ENCODE measurements at places on chromosomes 4 and X.

- DNase-seq, result no peak
Observed at GRCh38 chr4:85426366-85426765, 48.6 kb upstream of the ARHGAP24 start.

- no peak for DNase-seq
Observed at GRCh38 chr4:95027905-95028618, 270.3 kb downstream of the BMPR1B start.

DNA sequence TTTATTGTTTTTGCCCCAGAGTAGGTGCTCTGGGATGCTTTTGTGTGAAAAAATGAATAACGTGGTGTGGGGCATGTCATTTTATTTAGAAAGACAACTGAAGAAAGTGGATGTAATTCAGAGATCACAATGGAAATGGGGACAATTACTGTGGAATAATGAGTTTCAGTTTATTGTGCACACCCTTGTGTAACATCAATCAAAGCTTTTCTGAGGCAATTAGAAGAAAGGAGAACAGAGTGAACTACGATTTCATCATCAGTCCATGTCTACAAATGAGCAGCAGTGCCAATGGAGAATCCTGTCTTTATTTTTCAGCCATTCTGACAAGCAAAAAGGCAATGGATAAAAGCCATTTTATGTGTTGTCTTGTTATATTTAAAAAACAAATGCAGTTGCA is 339.2 kb downstream of the TMA16 start:
- no peak for DNase-seq

GRCh38 chrX:497186-498014 is 110.7 kb upstream of the PPP2R3B start:
- no peak for DNase-seq

GRCh38 chr4:143285696-143286437 is 50.8 kb upstream of the GAB1 start:
- DNase-seq, result no peak

- no peak for DNase-seq
Observed at GRCh38 chr4:140012688-140013486, 141.1 kb downstream of the MAML3 start.

DNA sequence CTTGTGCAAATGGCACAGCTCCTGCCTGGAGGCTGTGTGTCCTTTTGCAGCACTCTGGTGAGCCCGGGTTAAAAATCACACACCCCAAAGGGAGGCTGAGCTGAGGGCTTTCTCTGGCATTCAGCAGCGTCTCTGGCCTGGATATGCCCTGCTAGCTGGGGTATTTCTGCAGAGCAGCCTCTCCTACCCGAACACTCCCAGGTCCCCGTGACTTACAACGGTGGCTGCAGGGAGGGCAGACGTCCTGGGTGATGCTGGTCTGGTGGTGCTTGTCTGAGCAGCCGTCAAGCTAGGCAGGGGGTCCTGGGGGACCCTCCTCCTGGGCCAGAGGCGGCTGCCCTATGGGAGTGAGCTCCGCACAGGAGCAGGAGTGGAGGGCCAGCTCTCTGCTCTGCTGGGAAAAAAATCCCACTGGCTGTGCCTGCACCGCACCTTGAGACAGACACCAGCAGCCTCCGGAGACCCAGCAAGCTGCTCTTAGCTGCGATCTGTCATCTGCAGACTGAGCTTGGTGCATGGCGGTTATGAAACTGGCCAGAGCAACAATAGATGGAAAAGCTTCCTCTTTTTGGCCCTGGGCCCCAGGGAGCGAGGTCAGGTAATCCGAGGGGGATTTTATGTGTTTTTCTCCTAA is 41.3 kb upstream of the ASMTL start:
- no peak for DNase-seq

DNA sequence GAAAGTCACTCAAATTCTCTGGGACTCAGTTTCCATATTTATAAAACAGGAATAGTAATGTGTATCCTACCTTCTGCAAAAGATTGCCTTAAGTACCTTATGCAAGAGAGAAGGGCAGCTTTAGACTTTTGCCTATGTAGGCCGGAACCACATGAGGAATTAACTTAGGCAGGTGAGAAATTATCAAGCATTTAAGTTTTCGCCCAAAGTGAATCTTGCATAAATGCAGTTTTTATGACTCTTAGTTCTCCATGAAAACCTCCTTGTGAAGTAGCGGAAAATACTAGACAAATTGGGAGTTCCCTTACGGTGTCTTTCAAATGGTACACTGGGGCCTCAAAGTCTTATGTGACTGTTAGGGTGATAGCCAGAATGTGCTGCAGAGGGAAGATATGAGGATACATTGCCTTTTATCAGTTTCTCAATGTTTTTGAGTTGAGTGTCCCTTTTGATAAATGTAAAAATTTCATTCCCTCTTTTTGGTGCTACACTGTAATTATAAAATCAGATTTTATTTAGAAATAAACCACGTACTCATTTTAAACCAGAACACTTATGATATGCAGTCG is 2.6 kb downstream of the SH2D1A start:
- no peak for DNase-seq

GRCh38 chr4:56389558-56389957 is 2.3 kb upstream of the AASDH start:
- DNase-seq, result no peak

GRCh38 chrX:54043541-54044125 is 640 bp downstream of the PHF8 start:
- no peak for DNase-seq

GRCh38 chrX:1582686-1583437 is 8.5 kb upstream of the AKAP17A start:
- no peak for DNase-seq

- DNase-seq, result no peak
Observed at GRCh38 chr4:110667670-110668069, 44.8 kb upstream of the PITX2 start.

- no peak for DNase-seq
Observed at GRCh38 chrX:38919202-38919601, 117.9 kb downstream of the MID1IP1 start.

- DNase-seq, result no peak
Observed at GRCh38 chr4:106409901-106410889, 41.6 kb upstream of the GIMD1 start.

- DNase-seq, result no peak
Observed at GRCh38 chr4:183469936-183470335, 25.5 kb downstream of the CDKN2AIP start.

DNA sequence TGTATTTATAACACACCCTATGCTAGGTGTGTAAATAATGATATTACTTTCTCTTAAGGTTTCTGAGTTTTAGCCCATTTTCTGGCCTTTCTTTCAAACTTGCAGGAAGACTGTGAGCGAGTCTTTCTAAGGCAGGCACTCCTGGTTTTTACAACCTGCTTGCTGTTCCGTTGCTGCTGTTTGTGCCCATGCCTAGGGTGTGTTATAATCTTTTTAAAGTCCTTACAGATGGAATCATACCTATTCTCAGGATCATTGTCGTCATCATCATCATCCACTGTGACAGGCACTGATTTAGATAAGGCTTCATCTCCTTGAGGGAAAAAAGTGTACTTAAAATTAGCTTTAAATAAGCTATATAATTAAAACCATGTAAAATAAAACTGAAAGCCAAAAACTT is 110.0 kb downstream of the ATRX start:
- no peak for DNase-seq

DNA sequence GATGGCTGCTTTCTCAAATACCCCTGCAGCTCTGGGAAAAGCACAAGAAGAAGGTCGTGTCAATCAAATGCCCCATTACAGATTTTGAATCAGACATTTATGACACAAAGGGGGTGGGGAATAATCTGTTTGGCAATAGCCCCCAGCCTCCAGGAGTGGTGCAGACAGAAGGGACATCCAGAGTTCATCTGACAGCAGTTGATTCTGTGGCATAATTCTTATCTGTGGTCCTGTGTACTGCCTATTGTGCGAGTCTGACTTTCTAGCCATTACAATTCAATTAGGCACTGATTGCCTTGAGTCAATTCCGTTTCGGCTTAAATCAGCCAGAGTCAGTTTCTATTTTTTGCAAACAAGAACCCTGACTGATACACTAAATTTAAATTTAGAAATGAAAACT is 28.6 kb upstream of the DCLK2 start:
- no peak for DNase-seq

GRCh38 chr4:114077610-114078009 is 98.2 kb upstream of the ARSJ start:
- DNase-seq, result no peak

- no peak for DNase-seq
Observed at GRCh38 chr4:70591955-70592582, at the start of gene AMBN. Gene AMBN, plus strand, starts transcription at chr4:70592256. Its CDS starts 103 bp downstream, at chr4:70592359.

GRCh38 chr4:79213702-79214101 is 112.2 kb downstream of the NAA11 start:
- no peak for DNase-seq

DNA sequence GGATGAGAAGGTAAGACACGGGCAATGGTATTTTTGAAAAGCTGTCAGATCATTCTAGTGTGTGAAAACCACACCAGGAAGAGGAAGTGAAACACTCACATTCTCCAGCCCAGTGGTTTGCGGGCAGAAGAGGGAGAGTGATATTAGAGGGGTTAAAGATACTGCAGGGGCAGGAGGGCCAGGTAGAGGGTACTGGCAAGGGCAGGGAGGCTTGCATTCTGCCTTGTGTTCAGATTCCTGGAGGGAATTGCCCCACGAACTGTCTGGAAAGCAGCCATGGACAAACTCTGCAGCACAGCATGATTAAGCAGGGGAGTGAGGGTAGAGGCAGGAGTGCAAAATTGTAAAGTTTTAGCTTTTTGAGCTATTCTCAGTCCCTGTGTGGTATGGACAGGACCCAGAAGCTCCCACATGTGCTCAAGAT is 30.9 kb downstream of the NIPAL1 start:
- no peak for DNase-seq

- DNase-seq, result no peak
Observed at GRCh38 chrX:68461093-68461492, 27.8 kb upstream of the OPHN1 start.

- DNase-seq, result no peak
Observed at GRCh38 chrX:13876652-13877051, 59.8 kb upstream of the GPM6B start.

GRCh38 chr4:135244056-135244455 is 1042.5 kb upstream of the PABPC4L start:
- no peak for DNase-seq

GRCh38 chr4:27293831-27294230 is 433.2 kb downstream of the STIM2 start:
- no peak for DNase-seq

- DNase-seq, result no peak
Observed at GRCh38 chr4:25213347-25213979, 20.4 kb upstream of the PI4K2B start.

DNA sequence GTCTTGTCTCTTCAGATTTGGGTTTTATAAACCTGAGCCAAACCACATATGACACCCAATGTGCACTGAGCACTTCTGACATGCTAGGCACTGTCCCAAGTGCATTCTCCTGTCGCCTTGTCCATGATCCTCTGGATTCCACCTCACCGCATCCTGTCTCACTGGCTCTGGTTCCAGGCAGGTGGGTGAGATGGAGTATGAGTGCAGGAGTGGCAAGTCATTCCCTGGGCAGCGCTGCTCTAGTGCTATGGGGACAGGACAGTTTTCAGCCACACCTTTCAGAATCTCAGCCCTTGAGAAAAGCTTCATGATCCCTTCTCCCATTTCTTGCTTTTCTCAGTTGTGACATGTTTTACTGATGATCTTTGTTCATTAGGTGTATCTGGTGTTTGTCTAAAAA is 66.4 kb downstream of the NSD2 start:
- no peak for DNase-seq

DNA sequence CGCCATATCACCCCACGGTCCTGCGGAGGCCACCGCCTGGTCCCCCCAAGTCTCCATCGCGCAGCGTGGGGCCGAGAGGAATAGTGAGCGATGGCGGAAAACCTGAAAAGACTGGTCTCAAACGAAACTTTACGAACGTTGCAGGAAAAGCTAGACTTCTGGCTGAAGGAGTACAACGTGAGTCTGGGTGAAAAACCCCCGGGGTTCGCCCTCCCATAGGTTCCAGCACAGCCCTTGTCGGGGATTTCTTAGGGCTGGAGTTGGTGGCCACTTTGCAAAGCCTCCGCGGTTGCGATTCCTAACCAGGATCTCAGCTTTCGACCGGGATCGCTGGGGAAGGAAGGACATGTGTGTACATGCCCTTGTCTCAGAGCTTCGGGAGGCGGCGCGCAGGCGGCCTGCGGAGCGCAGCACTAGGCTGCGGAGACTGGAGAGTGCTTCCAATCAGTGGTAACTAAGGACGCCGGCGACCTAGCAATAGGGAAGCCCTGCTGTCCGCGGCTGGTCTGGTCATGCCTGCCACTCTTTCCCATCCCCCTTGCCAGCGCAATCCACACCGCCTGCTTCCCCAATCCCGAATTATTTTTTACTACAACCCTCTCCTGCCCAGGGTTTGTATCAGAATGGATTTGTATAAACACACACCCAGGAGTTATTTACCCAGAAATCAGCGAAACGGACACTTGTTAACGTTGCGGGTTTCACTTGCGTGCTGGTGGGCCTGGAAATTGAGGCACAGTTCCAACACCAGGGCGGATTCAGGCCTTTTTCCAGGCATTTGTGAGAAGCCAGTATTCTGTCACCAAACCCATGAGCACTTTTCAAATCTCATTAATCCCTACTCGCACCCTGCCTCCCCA is 741 bp downstream of the SPATA18 start:
- DNase-seq, result no peak

- DNase-seq, result no peak
Observed at GRCh38 chr4:128385683-128386304, 98.2 kb upstream of the PGRMC2 start.

DNA sequence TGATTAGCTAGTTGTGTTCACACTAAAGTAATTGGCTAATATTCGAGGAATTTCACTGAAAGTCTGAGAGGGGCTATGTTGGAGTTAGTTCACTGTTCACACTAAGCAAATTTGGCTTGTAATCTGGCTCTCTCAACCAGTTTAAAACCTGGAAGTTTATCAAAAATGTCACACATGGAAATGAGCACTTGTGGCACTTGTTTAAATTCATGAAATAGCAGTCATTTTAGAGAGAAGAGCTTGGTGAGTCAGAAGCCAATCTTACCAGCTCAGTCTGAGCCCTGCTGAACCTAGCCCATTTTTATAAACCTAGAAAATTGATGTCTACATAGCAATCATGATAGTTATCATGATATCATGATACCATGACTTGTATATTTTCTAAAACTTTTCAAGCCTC is 90.7 kb upstream of the JADE1 start:
- no peak for DNase-seq

DNA sequence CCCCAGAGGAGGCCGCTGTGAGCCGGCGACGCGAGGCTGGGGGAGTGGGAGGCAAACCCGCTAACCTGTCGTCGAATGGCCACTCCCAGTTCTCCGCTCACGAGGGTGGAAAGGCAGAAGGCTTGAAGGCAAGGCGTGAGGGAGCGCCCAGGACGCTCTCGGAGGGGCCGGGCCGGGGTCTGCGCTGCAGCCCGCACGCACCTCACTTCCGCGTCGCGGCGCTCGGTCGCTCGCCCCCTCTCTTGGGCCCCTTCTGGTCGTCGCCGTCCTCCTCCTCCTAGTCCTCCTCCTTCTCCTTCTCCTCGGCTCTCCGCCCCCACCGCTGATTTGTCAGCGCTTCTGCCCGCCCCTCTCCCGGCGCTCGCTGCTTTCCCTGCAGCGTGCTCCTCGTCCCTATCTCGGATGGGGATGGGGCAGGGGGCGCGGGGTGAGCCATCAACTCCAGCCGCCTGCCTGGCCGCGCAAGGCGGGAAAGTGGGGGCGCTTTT is at the start of gene SNCA:
SNCA (minus strand) TSS at position 265 of the 488 bp plus-strand sequence. CDS start 1,494 bp downstream, outside the sequence.
- peak; percentile 21 for DNase-seq

GRCh38 chrX:131752493-131753198 is 208.8 kb downstream of the OR13H1 start:
- peak; percentile 71 for DNase-seq

GRCh38 chr4:8523175-8523574 is 57.0 kb upstream of the GPR78 start:
- DNase-seq, result no peak
